Stimulated activated CD4-positive, alpha-beta T cell treated with anti-CD3 and anti-CD28 coated beads, Interleukin-4, amount 100 ng/mL, for 24 hours (primary cell): ENCODE measurements at places on chromosomes 6 and 20.

DNA sequence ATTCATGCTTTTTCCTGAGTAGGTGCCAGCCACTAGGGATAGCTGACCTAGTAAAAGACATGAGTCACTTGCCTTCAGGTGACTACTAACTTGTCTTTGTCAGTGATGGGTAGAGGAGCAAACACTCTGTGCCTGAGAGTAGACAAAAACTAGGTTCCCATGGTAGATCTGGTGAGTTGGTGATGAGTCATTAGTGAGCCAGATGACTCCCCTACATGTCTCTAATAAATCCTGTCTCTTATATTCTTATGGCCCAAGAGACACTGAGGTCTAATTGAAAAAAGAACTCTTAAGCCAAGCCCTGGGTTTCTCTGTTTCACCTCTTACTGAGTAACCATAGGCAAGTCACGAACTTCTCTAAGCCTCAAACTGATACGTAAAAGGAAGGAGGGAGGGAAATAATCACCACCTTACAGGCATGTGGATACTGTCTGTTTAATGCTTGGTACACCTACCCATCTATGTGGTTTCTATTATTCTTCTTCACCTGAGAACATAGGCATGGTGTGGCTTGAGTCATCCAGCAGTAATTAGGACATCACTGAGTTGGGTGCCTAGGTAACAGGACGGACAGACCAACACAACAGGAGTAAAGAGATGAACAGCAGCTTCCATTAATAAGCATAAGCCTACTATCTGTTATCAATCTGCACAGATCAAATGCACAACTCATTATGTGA lies 20.3 kb downstream of the TTPAL start:
- DNase-seq, result peak; percentile 48

- DNase-seq, result no peak
Observed at GRCh38 chr6:156691018-156691417, 86.2 kb upstream of the ARID1B start.

- no peak for DNase-seq
Observed at GRCh38 chr20:38083338-38084048, 49.9 kb downstream of the RPRD1B start.

GRCh38 chr6:168638468-168639271 lies 197.7 kb downstream of the SMOC2 start:
- DNase-seq, result no peak

- DNase-seq, result no peak
Observed at GRCh38 chr6:99521633-99522151, 6.5 kb upstream of the USP45 start.

DNA sequence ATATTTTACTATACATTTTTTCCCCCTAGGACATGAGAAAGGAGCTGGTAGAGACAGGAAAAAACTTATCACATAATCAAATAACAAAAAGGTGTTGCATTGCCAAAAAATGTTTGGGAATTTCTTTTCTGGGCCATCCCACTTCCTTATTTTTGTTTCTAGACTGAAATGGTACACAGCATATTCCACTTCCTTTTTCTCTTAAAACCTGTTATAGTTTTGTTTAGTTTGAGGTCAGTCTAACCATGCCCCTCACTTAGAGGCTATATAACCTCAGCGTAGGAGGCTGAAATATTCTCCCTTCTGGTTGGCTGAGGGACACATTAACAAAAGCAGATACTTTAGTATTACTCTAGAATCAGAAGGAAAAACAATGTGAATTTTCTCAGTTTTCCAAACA lies 323.9 kb downstream of the GJA1 start:
- no peak for DNase-seq

DNA sequence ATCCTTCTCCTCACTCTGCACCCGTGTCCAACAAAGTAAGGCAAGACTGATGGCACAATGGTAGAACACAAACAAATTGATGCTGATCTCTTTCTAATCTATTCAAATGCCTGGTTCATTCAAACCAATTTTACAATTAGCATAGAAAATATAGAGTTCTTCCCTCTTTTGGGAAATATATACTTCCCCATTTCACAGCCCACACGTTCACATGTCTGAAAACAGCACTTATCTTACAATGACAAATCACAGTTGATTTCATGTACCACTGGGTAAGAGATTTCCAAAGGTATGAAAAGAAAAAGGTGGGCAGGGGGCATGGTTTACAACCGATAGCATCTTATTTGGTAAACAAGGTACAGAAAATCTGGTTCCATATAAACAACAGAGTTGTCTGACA lies 137.6 kb downstream of the RNGTT start:
- no peak for DNase-seq

DNA sequence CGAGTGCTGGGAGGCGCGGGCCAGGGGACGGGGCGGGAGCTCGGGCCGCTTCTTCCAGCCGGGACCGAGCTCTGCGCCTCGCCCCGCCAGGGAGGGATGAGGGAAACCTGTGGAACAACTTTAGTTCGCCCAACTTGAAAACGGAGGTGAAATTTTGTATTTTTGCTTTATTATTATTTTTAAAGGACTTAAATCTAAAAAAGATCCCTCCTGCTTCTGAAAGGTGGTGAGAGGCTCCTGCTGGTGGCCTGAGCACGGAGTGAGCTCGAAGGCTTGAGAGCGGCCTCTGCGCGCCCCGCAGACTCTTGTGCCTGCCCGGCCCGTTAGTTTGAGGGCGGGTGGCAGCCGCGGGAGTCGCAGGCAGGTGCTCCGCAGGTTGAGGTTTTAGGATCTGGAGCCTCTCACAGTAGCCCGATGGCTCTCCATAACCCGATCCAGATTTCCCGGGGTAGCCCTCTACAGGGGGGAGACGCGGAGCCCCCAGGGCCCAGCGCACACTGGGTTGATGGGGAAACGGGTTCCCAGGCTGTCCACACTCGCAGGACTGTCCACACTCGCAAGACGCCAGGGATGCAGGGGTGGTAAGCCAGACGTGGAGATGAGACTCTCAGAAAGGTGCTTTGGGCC lies 46.2 kb upstream of the SUPT3H start:
- peak; percentile 33 for DNase-seq

DNA sequence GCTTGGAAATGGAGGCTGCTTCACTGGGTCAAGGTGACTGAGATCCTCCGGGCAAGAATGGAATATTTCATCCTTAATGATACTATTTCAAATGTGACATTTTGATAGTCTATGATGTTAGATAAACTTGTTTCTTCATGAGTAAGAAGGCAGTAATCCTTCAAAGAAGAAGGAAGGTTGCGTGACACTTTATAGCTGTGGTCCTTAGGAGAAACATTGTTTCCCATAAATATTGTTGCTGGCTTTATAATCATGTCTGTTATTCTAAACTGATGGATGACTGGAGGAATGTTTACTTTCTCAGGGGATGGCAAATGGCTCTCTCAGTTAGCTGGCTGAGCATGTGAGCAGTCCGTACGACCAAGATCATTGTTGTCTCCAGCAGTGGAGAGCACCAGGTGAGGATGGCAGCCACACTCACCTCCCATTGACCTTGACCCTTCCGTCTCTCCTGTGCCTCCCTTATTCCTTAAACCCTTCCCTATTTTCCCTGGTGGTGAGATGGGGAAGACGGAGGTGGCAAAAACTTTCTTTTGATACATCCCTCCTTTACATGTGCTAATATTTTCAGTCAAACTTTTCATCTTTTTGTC lies 171.2 kb upstream of the OLIG3 start:
- DNase-seq, result no peak

- DNase-seq, result no peak
Observed at GRCh38 chr20:51258582-51259165, 235.8 kb upstream of the KCNG1 start.

- no peak for DNase-seq
Observed at GRCh38 chr6:158780988-158781691, 38.0 kb downstream of the EZR start.

DNA sequence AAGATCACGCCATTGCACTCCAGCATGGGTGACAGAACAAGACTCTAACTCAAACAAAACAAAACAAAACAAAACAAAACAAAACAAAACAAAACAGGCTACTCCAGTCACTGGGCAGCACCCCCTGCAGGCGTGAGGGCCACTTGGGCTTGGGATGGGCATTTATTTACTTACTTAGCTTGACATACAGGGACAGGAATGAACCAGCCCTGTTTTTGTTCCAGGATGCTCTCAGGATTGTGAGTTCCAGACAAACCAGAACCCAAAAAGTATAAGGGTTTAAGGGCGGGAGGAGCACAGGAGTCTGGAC lies 4.0 kb upstream of the PTPN1 start:
- no peak for DNase-seq

DNA sequence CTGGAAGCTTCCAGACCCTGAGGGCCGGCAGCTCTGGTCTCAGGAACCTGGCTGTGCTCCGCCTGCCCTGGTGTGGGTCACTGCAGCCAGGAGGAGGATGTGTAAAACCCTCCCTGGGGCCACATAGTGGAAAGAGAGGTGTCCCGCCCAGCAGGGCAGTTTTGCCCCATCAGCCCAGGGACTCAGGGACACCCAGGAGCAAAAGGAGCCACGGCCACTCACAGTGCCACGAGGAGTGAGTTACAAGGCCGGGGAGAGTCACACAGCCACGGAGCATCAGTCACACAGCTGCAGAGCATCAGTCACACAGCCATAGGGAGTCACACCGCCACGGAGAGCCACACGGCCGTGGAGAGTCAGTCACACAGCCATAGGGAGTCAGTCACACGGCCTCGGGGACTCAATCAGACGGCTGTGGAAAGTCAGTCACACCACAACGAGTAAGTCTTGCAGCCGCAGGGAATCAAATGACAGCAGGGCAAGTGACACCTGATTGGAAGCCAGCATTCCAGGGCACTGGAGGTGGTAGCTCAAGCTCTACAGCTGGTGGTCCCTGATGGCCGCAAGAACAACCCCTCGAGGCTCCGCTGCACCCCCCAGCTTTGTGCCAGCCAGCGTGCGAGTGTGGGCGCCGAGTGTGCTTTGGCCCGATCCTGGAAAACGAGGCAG lies 60.9 kb downstream of the DLL1 start:
- DNase-seq, result no peak

- DNase-seq, result no peak
Observed at GRCh38 chr6:41626917-41627316, 11.4 kb upstream of the MDFI start.

- DNase-seq, result no peak
Observed at GRCh38 chr6:149373511-149373910, 26.6 kb upstream of the SUMO4 start.

- DNase-seq, result no peak
Observed at GRCh38 chr6:13561624-13562267, 12.7 kb upstream of the SIRT5 start.

GRCh38 chr6:125611573-125612344 lies 137.7 kb upstream of the HEY2 start:
- DNase-seq, result no peak

DNA sequence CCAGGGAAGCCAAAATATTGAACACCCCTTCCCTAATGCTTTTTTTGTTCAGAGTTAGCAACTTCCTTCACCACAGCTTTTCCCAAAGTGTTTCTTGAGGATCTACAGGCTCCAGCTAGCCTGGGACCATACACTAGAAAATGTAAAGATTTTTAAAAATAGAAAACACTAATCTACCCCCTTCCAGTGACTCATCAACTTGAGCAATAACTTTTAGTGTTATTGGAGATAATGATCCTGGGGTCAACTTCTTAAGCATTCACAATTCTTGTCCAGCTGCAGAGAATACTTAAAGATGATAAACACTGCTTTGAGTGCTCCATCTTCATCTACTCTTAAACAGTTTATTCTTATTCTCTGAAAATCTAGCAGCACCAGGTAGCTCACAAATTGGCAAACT lies 131.6 kb downstream of the COL9A1 start:
- DNase-seq, result no peak

DNA sequence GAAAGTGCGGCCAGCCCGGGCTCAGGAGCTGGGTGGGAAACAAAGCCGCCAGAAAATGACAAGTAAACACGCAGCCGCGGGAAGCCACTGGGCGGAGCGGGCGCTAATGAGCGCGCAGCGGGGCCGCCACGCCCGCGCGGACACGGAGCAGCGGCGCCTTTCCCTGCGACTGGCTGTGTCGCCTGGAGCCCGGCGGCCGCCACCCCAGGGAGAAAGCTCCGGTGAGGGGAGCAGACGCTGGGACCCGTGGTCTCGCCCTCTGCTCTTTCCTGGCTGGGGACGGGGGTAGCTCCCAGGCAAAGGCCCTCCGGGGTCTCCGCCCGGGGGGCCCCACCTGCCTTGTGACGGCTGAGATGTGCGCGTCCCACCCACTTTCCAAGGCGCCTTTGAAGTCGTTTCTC lies 54.9 kb downstream of the PRR18 start:
- peak; percentile 33 for DNase-seq

DNA sequence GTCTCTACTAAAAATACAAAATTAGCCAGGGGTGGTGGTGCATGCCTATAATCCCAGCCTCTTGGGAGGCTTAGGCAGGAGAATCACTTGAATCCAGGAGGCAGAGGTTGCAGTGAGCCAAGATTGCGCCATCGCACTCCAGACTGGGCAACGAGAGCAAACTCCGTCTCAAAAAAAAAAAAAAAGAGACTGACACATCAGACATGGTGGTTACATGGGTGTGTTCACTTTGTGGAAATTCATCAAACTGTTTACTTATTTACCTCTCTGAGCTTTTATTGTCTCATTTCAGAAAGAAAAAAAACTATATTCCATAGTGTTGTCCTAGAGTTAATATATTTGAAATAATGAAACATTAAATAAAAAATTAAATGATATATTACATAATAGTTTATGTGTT lies 64.8 kb downstream of the MBOAT1 start:
- DNase-seq, result no peak

DNA sequence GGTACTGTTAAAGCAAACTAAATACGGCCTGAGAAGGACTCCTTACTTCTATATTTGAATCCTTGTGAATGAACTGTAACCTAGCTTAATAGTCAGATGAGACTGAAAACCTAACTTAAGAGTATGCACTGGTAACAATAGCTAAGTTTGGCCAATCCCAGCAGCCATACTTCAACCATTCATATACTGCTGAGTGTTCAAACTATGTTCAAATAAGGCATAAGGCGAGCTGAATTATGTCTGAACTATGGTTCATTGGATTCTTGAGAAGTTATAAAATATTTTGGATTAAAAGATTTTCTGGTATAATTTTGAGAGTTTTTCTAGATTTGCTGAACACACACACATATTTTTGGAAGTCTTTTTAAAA lies 2.2 kb downstream of the SMPDL3A start:
- no peak for DNase-seq

GRCh38 chr6:551405-551804 lies 105.5 kb downstream of the HUS1B start:
- peak; percentile 38 for DNase-seq

DNA sequence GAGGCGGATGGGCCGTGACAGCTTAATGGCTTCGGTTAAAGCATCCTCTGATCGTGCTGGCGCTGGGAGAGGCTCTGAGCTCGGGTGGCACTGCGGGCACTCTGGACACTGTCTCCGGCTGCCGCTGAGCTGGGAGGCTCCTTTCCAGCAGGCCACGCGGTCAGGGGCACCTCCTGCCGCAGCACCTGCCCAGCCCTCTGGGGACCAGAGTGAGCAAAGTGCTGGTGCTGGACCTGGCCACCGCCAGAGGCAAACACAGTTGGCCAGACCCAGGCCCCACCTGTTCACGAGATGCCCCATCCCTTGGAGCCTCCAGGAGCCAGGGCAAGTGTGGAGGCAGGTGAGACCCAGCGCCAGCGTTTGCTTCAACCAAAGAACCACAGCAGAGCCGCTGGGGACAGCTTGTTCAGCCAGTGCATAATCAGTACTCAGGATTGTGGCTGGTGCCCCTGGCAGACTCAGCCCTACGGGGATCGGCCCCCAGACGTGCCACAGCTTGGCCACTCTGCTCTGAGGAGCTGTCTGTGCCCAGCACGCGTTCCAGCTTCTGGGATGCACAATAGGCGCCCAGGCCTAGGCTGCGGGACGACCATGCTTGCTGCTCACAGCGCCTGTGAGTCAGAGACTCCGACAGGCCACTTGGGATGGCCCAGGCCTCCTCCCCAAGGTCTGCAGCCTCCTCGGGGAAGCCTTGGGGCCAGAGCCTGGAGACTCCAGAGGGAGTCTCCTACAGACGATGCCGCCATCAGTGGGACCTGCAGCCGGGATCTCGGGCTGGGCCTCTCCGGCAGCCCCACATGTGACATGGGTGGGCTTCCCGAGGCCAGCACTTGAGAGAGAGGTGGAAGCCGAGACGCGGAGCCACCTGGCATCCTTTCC lies 38.2 kb upstream of the SLCO4A1 start:
- no peak for DNase-seq
